ENCODE measurements at places on chromosomes 2 and 18.
A peak's percentile ranks its signal among the peaks of the same experiment; 100 is the strongest.

DNA sequence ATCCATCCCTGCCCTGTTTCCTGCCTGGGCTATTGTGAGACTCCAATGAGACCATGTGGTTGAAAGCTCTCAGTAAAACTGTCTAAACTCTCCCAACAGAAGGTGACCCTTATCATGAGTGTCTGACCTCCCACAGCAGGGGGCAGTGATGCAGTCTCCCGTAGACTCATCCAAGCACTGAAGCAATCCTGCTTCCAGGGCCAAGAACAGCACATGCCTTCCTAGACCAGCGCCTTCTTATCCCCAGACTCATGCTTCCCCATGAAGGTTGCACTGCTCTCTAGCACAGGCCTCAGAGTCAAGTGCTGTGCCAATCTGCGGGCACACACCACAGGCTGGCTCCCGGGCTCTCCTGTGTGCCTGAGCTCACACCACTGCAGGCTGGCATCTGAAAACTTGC, 112.3 kb downstream of the TNS1 start:
- no peak for DNase-seq

DNA sequence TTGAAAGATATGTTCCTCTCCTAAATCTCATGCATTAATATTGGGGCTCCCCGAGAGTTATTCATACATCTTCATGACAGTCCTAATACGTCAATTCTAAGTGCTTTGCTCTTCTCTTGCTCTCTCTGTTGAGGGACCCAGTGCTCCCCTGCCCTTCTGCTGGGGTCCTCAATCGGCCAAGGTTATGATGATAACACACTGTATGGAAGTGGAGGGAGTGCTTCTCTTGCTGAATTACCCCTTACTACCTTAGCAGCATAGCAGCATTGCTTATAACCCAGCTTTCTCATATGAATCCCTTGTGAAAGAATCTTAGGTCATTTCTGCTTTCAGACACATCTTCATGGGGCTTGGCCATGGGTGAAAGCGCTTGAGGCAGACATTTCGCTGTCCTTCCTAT, 43.2 kb downstream of the ITPRID2 start:
- no peak for DNase-seq

DNA sequence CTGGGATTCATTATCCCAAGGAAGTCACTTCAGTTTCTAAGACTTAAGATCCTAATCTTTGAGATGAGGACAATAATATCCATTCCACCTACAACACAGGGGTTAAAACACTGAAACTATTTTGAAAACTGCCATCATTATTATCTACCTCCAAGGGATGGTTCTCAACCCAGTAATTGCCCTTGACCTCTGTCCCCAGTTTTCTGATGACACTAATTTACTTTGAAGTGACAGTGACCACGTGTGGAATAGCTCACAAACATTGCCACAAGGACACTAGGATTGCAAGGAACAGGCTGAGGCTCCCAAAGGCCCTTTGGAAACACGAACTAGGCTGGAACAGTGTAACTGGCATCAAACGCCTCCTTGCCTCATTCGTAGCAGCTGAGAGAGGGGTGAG, 78.4 kb downstream of the UXS1 start:
- no peak for DNase-seq

- DNase-seq = no peak
Observed at GRCh38 chr2:95315801-95316411, 18.8 kb downstream of the KCNIP3 start.

- no peak for DNase-seq
Observed at GRCh38 chr2:120875431-120875830, 139.8 kb downstream of the GLI2 start.

- no peak for DNase-seq
Observed at GRCh38 chr2:124919296-124919695, 894.2 kb downstream of the CNTNAP5 start.

DNA sequence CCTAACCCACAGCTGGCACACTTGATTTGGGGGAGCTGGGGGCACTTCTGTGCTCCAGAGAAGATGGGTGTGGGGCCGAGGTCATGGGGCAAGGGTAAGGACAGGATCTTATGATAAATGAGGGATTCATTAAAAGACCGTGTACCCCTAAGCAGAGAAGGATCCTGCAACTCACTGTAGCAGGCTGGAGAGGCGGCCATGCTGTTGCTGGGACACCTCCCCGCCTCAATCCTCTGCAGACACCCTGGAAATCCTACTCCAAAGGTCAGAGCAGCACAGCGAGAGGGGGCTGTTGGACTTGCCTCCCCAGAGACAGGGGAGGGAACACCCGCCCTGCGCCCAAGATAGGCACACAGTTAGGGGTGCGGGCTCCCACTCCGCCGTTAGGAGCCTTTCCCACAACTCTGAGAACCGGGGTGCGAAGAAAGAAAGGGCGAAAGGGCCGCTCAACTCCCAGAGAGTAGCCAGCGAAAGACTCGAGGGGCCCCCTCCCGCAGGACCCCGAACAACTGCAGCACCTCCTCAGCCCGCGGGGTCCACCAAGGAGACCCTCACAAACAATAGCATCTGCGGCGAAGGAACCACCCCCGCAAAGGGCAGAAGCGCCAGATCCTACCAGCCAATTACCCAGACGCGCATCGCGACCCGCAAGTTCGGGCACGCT, 1.4 kb downstream of the PARD6G start:
- peak; percentile 2 for DNase-seq

- DNase-seq = peak; percentile 57
Observed at GRCh38 chr2:211033765-211034164, 477.4 kb downstream of the CPS1 start.

DNA sequence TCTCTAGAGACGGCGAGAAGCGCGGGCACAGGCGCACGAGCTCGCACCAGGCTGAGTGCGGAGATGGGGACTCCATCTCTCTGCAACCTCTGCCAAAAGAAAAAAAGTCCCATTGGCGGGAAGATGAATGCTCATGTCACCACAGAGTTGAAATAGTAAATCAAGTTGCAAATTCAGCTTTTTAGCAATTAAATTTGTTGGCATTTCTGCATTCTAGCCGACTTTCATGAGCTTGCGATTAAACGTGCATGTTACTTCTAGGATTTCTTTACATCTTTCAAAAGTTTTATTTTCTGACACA, 588 bp downstream of the CHAC2 start:
- DNase-seq = peak; percentile 38

- no peak for DNase-seq
Observed at GRCh38 chr18:36862182-36862581, 33.3 kb downstream of the KIAA1328 start.

DNA sequence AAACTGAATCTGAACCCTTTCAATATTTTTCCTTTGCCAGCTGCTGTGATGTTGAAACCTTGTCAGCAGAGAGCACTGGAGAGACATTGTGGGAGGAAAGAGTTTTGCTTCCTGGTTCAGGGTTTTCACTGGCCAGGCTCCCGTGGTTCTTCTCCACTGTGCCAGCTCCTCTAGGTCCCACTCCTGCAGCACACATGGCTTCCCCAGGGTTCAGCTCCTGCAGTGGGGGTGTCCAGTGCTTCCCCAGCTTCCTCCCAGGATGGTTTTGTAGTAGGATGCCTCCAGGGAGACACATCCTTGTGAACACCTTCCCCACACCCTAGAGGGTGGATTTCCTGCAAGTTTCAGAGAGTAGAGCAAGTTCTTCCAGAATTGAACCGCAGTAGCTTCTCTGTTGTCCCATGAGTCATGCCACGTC, 24.0 kb upstream of the SULT1C3 start:
- no peak for DNase-seq

DNA sequence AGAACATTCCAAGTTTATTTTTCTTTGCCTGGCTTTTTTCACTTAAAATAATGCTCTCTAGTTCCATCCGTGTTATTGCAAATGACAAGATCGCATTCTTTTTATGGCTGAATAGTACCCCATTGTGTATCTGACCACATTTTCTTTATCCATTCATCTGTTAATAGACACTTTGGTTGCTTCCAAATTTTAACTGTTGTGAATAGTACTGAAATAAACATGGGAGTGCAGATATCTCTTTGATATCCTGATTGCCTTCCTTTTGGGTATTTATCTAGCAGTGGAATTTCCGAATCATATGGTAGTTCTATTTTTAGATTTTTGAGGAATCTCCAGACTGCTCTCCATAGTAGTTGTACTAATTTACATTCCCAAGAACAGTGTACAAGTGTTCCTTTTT, 230.5 kb downstream of the FIGN start:
- DNase-seq = no peak

- no peak for DNase-seq
Observed at GRCh38 chr18:354471-354870, 86.6 kb upstream of the THOC1 start.

Measured in NCI-H2227 treated with DMSO at 0.1 percent for 48 hours (cell line).